Fibroblast of mammary gland (primary cell): ENCODE measurements at places on chromosomes 2 and 18.
A peak's percentile ranks its signal among the peaks of the same experiment; 100 is the strongest.

DNA sequence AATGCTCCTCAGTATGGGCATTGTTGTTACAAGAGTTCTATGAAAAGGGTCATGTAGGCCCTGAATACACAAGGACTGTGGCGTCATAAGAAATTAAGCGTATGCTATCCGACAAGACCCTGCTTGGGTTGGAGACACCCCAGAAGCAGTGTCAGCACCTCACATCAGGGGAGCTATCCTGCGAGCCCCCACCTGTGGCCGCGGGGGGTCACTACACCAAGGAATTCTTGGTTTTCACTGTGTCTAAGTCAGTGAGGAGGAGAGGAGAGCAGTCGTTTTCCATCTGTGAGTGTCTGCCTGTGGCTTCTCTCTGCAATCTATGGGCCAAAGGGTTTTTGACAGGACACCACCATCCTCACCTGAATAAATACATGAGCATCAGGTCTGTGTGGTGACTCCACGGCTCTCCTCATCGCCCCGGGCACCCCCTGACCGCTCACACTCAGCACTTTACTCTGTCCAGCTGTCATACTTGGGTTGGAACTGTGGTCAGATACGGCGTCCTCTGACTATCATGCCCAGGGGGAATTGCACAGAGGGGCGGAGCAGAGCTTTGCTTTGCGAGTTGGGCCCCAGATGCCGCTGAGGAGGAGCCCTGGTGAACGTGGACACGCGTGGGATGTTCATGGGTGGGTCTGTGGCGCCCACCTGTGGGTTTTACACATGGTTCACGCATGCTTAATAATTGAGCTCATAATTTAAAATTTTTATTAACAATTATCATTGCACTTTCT is 235.5 kb downstream of the MYT1L start:
- no peak for DNase-seq

- no peak for DNase-seq
These were observed 1.0 kb downstream of the SPHKAP start for GRCh38 chr2:228180181-228181097.

GRCh38 chr2:176682278-176682677 is 413.0 kb downstream of the MTX2 start:
- DNase-seq: peak; percentile 79

- no peak for DNase-seq
These were observed 23.8 kb upstream of the BAZ2B start for GRCh38 chr2:159640176-159640575.

GRCh38 chr2:228600265-228600664 is 418.8 kb upstream of the SPHKAP start:
- peak; percentile 96 for DNase-seq

DNA sequence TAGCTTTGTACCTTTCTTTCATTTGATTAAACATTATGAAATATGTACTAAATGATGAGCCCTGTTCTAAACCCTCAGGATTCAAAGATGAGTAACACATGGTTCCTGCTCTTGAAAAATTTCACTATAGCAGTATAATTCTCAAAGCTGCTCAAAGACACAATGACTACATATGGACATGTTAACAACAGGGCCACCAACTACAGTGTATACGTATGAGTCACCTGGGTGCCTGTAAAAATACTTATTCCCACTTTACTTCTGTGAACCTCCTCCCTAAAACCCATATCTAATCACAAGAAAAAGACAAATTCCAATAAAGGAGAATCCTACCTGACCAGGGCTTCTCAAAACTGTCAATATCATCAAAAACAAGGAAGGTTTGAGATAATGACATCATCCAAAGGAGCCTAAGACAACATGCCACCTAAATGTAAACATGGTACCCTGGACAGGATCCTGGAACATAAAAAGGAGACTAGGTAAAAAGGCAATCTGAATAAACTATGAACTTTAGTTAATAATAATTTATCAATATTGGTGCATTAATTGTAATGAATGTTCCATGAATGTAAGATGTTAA is 84.7 kb downstream of the FAM161A start:
- no peak for DNase-seq

DNA sequence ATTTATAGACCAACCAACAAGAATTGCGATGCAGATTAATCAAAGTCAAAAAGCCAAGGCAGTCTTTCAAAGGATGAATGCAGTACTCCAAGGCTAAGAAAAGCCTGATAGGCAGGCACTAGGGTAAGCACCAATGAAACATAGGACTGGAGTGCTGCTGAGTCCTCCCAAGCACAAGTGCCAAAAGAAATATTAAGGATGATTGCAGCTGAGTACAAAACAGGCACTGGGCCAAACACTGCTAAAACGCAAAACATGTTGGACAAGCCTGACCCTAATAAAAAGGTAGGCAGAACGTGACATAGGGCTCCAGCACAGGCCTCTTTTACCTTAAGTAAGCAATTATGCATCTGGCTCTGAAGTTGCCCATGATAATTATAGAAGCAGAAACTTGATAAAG is 160.1 kb upstream of the LRP1B start:
- DNase-seq: peak; percentile 8

- peak; percentile 73 for DNase-seq
These were observed 364.1 kb downstream of the SS18 start for GRCh38 chr18:25726298-25726697.
